CD4-positive, alpha-beta T cell (primary cell): ENCODE measurements at places on chromosomes 4 and X.

DNA sequence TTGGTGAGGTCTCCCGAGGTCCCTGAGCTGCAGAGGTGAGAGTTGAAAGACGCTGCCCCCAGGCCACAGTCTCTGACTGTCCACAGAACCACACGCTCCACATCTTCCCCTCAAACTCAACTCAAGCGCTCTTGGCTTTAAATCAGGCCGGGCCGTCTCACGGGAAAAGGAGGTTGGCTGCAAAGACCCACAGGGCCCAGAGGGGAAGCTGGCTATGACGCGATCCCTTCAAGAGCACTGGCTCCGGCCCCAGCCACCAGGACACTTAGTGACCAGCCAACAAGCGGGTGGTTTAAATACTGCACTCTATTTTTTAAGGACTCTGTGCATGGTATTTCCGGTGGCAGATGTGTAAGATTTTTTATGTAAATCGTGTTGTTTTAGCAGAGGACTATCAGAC lies 19.9 kb downstream of the LRPAP1 start:
- no peak for DNase-seq

GRCh38 chr4:36785973-36786372 lies 458.6 kb upstream of the NWD2 start:
- DNase-seq: no peak

DNA sequence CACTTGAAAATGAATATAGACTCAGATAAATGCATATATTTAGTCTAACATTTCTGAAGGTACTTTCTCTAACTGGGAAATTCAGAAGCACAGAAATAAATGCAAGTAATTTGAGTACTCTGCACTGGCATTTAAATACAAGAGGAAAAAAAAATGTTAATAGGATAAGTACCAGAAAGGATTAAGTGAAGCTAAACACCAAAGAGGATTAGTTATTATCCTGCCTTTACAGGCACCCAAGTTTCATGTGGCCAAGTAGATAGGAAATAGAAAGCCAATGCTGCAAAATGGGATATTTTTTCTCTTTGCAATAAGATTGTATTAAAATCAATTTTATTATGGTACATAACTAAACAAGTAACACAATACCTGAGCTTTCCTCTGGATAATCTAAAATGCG lies 762.5 kb downstream of the PCDH7 start:
- no peak for DNase-seq

DNA sequence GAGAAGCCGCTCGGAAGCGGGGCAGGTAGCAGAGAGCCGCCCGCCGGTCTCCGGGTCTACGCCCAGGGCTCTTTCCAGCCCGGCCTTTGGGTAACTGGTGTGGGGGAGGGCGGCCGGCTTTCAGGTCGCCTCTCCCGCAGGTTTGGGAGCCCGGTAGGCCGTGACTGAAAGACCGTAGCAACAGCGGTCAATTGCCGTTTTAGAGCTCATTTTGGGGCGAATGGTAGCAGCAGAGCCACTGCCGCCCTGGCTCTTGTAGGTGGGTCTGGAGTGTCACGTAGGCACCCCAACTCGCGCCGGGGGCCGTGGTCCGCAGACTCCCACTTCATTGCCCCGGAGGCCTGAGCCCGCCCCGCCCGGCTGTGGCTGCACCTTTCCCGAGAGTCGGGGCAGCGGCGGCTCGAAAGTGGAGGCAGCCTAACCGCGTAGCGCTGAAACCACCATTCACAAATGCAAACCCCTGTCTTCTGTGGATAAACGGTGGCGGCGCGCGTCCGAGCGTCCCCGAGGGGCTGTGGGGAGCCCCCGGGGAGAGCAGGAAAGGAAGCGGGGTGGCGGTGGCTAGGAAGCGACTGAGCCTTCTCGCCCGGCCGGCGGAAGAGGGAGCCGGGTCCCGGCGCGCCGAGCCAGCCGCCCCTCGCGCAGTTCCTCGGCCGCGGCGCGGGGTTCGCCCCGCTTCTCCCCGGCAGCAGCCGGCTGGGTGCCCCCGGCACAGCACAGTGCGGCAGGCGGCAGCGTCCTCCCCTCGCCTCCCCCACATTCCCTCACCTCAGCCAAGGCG lies 2185.1 kb upstream of the TENM3 start:
- no peak for DNase-seq

DNA sequence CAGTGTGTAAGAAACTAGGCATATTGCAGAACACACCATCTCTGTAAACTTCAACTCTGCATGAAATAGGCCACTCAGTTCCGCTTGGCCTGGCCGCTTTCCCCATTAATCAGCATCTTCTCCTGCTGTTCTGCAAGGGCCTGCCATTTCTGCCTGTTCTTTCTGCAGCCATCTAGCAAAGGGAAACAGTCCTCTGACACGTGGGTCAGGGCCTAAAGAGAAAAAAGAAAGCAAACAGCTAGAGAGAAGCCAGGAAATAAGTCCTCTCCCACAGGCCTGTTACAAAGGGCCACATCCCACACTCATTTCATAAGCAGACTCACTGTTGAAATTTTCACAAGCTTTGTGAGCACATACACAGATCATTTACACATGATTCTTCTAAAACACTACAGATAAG lies 130.1 kb downstream of the PDE5A start:
- DNase-seq: no peak

GRCh38 chr4:17763931-17764330 lies 17.5 kb downstream of the FAM184B start:
- DNase-seq: no peak

DNA sequence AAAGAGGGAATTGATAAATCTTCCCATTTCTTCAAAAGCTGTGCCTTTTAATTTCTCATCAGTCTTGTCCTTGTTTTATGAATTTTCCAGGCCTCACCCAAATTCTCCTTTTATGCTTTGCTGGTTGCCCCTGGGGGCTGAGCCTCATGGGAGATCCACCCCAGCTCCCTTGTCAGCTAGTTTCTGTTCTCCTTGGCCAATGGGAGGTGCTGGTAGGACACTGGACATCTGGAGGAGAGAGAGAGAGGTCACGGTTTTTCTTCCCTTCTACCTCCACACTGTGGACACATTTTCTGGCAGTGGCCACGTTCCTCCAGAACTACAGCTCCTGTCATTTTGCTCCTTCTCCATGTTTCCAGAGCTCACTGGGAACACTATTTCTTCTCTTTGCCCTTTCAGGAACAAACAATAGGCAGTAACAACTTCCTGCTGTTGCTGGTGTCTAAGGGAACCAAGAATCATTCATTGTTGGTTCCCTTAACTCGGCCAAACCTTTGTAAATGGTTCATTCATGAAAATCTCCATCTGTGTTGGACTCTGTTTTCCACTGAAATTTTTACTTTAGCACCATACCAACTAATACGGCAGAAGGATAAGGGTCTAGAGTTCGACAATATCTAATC lies 334.5 kb downstream of the GPAT3 start:
- DNase-seq: no peak

DNA sequence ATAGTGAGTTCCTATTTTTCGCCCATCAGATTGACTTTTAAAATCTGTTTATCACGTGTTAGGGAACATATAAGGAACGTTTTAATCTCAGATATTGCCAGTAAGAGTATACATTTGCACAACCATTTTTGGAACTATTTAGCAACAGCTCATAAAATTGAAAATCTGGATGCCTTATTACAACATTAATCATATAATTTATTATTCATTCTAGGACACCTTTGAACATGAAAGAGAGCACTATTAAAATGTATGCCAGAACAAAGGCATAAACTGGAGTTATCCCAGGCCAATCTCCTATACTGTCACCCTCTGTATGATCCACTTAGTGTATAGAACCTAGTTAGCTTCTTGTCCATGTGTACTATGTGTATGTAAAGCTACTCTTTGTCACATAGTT lies 579.0 kb upstream of the MAGEB2 start:
- no peak for DNase-seq

DNA sequence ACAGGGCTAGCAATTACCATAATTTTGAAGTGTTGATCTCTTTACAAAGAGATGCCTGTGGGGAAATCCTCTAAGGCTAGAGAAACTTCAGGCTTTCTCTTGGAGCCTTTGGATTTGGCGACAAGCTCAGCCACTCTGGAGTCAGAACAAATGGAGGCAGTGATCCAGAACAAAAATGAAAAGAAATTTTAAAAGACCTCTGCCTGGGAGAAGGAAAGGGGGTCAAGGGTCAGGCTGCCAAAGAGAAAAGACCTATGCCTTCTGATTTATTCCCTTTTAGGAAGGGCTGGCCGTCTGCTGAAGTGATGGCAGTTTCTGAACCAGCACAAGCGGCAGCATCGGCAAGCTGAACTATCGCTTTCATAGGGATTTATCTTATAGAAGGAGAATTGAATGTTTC lies 140.8 kb upstream of the SFRP2 start:
- DNase-seq: no peak

- no peak for DNase-seq
Observed at GRCh38 chrX:142251680-142252079, 46.6 kb upstream of the MAGEC2 start.

GRCh38 chr4:6939761-6940743 lies 30.4 kb downstream of the TBC1D14 start:
- DNase-seq: no peak

DNA sequence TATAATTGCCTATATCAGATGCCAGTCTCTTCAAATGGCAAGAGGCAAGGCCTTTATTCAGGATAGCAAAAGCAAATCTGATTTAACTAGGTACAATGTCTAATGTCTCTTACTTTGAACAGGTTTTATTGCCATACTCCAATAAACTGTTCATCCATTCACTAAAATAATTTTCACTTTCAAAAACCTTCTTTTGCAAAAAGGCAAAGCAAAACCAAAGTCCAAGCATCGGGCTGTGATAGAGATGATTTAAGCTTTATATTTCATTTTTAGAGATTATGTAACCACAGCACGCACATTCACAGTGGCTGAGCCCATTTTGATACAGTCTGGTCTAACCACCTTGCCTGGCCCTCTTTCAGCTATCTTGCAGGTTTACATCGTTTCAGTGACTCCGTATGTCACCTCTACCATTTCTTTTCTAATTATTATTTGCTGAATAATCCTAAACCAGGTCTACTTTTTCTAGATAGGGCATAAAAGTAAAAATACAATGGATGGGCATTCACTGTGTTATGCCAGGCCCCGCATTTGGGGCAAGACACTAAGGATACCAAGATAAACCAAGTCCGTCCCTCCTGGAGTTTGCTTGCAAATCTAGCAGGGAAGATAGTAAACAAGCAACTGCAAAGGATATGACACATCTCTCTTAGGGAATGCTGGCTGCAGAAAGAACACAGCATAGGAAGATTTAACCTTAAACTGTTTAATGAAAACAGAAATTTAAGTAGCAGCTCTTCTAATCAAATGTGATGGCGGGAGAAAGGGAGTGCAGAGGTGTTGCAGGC lies 1.8 kb downstream of the CASP3 start:
- DNase-seq: no peak

DNA sequence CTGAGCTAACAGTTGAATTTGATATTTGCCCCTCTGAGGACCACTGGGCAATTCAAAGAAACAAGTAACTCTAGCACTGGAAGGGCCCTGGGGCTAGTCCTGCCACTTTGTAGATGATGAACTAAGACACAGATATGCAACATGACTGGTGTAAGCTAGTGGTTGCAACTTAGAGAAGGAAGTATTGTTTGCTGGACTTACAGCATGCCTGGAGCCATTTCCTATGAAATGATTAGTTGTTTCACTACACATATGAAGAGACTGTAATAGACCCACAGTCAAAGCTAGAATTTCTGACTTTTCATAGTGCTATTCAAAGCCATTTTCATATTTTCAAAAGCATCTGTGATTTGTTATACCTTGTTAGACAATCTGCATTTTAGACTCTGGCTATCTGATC lies 96.2 kb downstream of the TSPAN7 start:
- no peak for DNase-seq

DNA sequence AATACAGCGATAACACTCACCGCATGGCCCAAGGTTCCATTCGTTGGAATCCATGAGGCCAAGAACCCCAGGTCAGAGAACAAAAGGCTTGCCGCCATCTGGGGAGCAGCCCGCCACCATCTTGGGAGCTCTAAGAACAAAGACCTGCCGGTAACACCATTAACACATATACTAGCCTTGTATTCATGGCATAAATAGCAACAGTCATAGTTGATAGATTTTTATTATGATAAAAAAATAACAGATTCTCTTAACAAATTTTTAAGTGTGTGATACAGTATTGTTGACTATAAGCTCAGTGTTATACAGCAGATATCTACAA lies 309.4 kb downstream of the GLUD2 start:
- no peak for DNase-seq

DNA sequence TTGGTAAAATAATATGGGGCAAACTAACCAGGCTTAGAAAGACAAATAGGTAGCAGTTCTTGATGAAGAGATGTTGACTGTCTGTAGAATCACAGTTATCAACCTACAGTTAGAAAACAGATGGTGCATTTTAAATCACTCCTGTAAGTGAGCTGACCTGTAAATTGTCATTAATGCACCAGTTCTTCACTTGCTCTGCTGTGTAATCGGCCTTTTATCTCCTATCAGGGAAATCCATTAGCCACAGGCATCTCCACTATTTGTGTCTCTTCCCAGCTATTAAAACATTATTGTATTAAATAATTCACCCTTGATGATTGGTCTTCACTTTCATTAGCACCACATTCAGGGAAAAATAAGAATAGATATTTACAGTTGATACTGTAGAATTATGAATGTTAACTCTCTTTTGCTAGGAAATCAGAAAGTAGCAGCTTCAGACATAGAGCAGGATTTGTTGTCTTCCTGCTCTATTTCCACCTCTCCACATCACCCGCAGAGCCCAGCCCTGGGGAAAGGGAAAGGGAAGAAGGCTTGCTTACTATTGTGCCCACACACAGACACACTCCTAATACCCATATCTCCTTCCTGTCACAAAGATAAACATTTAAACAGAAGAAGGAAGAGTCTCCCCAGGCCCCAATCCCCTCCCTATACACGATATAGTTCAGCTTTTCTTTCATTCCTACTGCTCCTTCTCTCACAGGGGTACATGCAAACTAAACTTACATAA lies 97.1 kb downstream of the REELD1 start:
- DNase-seq: no peak

DNA sequence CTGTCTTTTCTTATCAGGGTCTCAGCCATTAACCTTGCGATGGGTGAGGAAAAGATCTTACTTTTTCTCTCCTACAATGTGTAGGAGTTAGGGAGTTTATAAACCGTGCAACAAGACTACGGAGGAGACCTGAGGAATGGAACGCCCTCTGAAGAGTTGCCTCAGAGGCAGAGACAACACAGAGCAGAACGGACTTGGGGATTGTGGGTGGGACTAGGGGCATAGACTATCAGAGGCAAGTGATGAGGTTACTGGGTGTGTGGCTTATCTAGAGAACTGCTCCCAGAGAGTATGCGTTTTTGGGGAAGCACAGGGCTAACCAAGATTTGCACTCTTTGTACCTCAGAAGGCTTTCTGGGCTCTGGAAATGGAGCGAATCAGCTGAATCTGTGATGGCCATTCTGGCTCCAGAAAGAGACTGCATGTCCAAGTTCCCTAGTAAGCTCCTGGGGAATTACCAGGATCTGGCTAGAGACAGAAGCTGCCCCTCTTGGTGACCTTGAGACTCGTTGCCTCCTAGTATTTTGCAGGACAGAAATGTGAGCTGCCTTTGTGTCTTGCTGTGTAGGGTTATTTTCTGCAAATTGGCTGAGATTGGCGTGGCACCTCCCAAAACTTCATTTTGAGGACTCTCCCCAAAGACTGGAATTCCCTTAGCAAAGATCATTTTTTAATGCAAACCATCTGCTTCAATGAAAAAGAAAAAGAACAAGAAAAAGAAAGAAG lies 118.9 kb downstream of the ARSF start:
- DNase-seq: no peak

GRCh38 chr4:152072906-152073305 lies 312.1 kb upstream of the GATB start:
- DNase-seq: no peak
